ENCODE measurements at places on chromosomes 7 and 10. TPM values are rescaled to one million over a fixed set of nuclear protein-coding genes. Genes with fewer than 3 reads are reported as not detected.

The LRRC18 gene
- not detected for total RNA-seq

The FANK1 gene
- 0.86 TPM for total RNA-seq

The ITPRIP gene
- 36.4 TPM for total RNA-seq

The PROSER2 gene
- total RNA-seq = 14.2 TPM

The VSTM4 gene
- 2.2 TPM for total RNA-seq

The CHST15 gene
- 103 TPM for total RNA-seq

The ANKRD1 gene
- total RNA-seq = not detected

The LRRD1 gene
- total RNA-seq = not detected

The KNDC1 gene
- total RNA-seq = 2.8 TPM

The DNAH11 gene
- total RNA-seq = 2.1 TPM

The KCNMA1 gene
- 103 TPM for total RNA-seq

The GALNT17 gene
- 7.9 TPM for total RNA-seq

The GRID2IP gene
- 0.23 TPM for total RNA-seq

The CEP55 gene
- total RNA-seq = 3.3 TPM

The ZNF467 gene
- 37.6 TPM for total RNA-seq

The NPM3 gene
- 46.9 TPM for total RNA-seq

The XRCC2 gene
- 1.9 TPM for total RNA-seq

The APBB1IP gene
- total RNA-seq = 136 TPM

The PLXDC2 gene
- 50.4 TPM for total RNA-seq

The GJD4 gene
- not detected for total RNA-seq

The PTN gene
- 5.2 TPM for total RNA-seq

The IQUB gene
- 0.68 TPM for total RNA-seq

The VAX1 gene
- total RNA-seq = not detected

The AEBP1 gene
- 73.2 TPM for total RNA-seq

The ACSL5 gene
- 43.4 TPM for total RNA-seq

The CDC14C gene
- total RNA-seq = not detected

All from spleen (tissue), 13 donors.